GM12864 (cell line): ENCODE measurements at places on chromosomes 7 and 10.

DNA sequence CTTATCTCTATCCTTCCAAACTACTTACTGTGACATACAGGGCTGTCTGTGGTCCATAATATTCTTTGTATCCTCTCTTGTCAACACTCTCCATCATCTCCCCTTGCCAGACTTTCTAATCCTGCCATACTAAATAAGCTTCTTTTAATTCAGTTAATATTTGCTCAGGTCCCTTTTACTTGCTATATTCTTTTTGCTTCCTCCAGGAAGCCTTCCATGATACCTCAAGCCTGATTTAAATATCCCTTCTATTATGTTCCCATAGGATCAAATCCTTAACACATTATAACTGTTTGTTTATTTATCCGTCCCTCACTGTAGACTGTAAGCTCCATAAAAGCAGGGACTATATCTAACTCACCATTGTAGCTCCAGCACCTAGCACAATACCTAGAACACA, 7.2 kb upstream of the PPP3CB start:
- DNase-seq = no peak

GRCh38 chr7:68422281-68422680, 1176.0 kb upstream of the AUTS2 start:
- no peak for DNase-seq

- DNase-seq = no peak
Measured at GRCh38 chr10:84178160-84178609, 4.6 kb downstream of the GPR15LG start.

GRCh38 chr7:151719031-151719896, 157.7 kb downstream of the PRKAG2 start:
- DNase-seq = no peak

- no peak for DNase-seq
Measured at GRCh38 chr7:70489813-70490212, 642.1 kb upstream of the GALNT17 start.

GRCh38 chr10:50279489-50279888, 28.2 kb upstream of the ASAH2 start:
- no peak for DNase-seq

GRCh38 chr10:28359334-28359733, 56.5 kb upstream of the MPP7 start:
- DNase-seq = no peak

DNA sequence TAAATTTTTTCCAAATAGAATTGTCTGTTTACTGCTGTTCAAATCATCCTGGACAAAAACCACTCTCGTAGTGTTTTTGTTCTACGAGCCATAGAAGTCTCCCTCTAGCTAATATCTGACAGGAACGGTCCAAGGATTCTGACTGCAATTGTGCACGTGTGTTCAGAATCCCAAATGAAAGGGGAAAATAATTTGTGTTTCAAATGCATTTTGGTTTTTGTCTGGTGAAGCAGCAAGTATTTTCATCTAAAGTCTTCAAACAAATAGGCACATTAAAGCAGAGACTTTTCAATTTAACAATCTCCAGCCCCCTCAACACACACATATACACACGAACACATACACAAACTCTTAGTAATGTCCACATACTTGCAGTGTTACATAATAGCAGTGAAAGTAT, 475 bp downstream of the NEUROD6 start:
- DNase-seq = no peak

GRCh38 chr7:7148798-7149481, 33.4 kb upstream of the C1GALT1 start:
- DNase-seq = no peak

- DNase-seq = no peak
Measured at GRCh38 chr10:131444862-131445461, 133.4 kb upstream of the TCERG1L start.

DNA sequence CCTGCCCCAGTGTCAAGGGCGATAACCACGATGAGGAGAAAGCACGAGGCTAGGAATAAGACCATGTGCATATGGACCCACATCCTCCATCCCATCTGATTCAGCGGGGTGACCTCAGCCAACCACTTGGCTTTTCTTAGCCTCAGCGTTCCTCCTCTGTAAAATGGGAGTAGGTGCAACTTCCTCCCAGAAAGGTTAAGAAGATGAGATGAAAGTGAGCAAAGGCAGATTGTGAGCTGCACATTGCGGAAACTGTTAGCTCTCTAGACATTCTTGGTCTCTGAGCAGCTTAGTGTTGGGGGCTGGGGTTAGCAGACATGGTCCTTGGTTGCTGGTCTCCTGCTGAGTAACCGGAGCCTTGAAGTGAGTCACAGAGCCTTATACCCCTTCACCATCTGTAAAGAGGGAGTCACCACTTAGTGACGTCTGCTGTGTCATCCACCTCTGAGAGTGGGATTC, 497.3 kb upstream of the GALNT17 start:
- DNase-seq = no peak

DNA sequence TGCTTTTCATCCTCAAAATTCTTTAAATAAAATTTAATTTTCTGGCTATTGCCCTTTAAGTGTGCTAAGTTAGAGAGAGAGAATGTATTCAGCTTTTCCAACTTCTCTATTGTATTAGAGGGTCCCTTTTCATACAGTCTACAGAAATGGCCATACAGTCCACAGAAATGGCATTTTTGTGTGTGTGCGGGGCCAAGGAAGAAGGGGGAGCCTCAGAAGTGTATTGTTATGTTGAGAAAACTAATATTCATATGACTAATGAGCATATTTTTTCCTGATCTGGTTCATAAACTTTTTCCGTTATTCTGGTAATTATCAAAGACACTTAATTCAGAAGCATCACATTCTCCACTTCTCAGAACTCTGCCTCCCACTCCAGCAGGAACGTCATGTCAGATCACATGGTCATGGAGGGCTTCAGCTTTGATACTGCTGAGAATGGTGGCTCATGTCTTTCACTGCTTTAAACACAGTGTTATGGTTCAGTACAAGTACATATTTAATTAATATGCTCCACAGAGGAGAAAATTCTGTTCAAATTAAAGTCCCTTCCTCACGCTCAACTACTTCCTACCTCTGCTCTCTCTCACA, 37.1 kb downstream of the ELMO1 start:
- DNase-seq = no peak

DNA sequence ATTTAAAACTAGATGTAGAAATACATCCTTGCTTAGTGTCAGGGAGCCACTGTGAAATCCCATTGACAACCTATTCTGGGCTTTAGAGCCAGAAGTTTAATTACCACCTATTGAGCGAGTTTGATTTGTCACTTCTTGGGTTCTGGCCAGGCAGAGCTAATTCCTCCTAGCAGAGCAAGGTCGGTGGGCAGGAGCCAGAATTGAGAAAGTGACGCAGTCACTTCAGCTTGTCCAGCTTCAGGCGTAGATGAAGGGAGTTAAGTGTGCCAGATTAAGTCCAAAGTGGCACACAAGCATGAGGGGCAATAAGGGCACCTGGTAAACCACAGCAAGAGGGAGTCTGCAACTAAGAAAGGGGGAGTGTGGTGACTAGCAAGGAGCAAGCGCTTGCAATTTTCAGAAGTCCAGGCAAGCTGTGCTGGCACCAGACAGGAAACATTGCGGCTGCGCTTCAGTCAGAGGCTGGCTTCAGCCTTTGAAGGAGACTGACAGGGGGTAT, 119.4 kb downstream of the ST7 start:
- DNase-seq = no peak

DNA sequence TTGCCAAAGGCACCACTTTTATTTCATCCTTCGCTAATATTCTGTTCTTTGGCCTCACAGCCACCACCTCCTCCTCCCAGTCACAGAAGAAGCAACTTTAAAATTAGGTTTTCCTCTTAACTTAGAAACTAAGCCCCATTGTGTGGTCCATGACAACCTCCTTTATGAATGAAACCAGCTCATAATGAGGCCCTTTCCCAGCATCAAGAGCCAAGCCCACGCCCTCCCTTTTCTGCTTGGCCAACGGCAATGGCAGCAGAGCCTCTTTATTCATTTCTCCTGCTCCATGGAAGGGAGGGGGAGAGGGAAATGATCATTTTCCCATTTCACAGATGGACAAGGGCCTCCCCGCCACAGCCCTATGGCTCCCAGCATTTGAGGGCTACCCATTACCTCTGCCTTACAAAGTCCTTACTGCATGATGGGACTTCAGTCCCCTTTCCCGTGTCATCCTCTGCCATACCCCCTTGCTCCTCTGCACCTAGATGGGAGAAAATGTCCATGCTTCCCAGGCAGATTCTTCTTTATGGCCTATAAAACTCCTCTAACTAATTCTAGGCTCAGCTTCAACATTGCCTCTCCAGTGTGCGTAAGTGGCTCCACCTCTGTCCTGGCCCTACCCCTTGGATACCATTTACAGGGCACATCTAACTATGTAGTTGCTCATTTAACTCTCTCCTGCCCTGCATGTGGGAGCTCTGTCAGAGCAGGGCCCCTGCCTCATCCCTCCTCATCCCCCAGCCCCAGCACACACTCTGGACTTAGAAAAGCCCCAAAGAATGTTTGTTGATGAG, 475.5 kb downstream of the RPS24 start:
- DNase-seq = no peak

- no peak for DNase-seq
Measured at GRCh38 chr7:148903504-148903903, 19.4 kb upstream of the EZH2 start.

- DNase-seq = no peak
Measured at GRCh38 chr10:69451784-69452251, 553 bp downstream of the TSPAN15 start.

DNA sequence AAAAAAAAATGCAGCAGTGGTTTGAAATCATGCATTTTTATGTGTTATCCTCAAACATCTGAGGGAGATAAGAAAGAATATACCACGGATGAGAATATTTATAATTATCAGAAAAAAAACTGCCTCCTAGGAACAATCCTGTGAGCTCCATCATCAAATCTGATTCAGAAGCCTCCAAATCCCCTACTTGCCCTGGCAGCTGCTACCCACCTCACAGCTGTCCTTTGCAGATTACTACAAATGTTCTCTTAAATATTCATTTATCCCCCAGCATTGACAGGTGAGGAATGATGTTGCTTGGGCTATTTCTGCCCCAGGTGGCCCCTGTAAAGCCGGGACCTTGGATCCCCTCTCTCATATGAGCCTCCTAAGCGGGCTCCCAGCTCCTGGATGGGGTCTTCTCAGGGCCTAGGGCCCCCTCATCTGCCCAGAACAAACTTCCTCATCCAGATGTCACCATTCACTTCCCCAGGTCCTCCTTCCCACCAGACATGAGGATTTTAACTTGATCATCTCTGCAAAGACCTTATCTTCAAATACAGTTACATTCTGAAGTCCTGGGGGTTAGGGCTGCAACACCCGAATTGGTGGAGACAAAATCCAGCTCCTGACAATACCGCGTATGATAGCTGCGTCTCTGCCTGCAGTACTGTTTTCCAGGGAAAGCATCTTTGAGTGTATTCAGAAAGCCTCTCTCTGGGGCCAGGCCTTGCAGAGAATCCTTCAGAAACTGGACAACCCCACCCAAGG, 81.9 kb upstream of the INSIG1 start:
- no peak for DNase-seq

DNA sequence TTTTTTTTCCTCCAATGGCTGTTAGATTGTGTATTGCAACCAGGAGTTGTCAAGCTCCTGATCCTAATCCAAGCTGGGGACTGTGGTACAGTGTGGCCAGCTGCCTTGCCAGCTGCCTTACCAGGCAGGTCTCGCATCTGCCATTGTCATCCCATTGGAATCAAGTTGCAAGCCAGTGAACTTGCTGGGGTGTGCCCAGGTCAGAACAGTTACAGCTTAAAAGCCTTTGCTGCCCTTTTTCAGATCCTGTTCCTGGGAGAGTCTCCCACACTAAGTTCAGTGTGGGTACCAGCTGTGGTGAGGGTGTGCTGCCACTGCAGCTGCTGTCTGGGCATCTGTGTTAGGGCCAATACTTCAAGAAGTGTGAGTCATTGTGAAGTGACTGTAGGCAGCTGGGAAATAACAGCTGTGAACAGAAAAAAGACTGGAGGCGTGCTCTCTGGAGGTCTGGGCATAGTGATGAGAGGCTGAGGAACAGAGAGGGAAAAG, 72.8 kb downstream of the CCNY start:
- DNase-seq = no peak

DNA sequence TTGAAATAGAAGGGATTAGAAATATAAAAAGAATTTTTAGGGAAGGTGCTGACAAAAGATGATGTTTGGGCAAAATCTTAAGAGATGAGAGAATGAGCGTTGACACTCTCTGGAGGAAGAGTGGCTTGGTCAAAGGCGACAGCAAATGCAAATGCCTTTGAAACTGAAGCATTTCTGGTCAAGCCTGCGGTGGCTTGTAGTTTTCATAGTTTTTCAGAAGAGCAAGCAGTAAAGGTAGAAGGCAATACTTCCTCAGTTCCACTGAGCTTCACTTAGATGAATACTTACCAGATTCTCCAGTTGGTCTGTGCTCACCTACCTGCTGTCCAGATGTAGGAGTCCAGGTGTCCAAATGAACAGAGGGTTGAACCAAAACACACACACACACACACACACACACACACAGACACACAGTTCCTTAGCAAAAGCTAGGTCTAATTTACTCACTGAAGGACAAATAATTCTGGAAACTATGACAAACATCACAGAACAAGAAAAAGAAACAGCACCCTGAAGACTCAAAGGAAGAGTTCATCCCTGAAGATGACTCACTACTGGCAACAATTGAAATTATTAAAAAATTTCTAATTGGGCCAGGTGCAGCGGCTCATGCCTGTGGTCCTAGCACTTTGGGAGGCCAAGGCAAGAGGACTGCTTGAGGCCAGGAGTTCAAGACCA, 12.1 kb upstream of the STK17A start:
- DNase-seq = peak; percentile 68

GRCh38 chr10:89702121-89702480, 711 bp downstream of the KIF20B start:
- peak; percentile 5 for DNase-seq
